ENCODE measurements at places on chromosomes 13 and 19.

- no peak for DNase-seq
These were observed 19.9 kb downstream of the DHRS12 start for GRCh38 chr13:51784097-51784496.

DNA sequence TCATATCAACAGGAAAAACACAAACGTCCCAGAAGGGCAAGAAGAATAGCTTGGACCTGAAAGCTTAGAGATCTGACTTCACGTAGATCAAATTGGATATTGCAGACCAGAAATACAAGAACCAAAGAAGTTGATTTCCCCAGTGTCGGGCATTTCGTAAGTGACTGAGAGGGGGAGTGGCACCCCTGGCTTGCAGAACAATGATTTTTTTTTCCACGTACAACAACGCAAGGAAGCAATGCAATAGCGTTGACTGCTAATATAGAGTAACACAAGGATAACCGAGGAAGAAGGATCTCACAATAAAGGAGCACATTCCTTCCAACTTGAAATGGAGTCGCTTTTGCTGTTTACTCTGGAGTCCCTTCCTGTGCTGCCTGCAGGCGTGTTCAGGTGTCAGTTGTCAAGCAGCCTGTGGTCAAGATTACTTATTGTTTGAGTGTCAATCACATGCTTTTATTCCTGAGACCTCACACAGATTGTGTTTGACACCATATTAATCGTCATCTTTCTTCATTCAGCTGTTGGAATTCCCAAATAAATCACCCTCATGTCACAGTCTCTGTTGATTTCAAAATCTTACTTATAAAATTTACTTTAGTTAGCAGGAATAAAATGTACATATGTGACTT, 139.4 kb downstream of the FREM2 start:
- DNase-seq, result no peak

DNA sequence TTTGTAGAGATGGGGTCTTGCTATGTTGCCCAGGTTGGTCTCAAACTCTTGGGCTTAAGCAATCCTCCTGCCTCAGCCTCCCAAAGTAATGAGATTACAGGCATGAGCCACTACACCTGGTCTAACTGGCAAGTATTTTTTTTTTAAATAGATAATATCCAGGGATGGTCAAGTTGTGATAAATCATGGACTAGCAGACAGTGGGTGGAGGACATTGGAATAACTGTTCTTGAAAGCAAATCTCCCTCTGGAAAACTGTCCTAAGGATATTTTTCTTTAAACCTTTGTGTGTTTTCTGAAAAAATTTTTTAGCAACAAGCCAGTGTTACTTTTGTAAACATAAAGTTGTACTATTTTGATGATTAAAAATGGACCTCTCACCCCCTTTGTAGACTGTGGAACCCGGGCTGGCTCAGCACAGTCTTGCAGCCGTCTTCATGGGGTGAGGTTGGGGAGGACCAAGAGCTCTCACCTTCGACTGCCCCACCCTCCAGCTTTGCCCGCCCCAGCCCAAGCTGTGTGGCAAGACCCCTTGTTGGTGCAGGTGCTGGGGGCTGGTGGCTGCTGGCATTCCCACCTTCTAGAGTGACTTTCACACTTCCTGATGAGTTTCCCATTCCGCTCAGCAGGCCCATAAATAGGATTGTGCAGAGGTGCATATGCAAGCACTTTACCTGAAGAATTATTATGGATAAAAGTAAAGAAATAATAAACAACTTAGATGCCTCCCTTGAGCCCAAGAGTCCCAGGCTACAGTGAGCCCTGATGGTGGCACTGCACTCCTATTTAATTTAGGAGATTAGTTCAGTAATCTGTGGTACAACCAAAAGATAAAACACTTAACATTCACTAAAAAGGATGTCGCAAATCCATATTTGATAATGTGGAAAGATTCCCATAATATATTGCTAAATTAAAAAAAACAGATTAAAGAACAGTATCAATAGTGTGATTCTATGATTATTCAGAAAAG, 107.3 kb downstream of the GADD45B start:
- DNase-seq, result no peak

- DNase-seq, result peak; percentile 37
These were observed 6.9 kb downstream of the S1PR5 start for GRCh38 chr19:10510301-10510802.

GRCh38 chr13:108087810-108088209, 127.5 kb downstream of the LIG4 start:
- no peak for DNase-seq

- DNase-seq, result no peak
These were observed 30.7 kb upstream of the F7 start for GRCh38 chr13:113074876-113075275.

- no peak for DNase-seq
These were observed 367.6 kb downstream of the DNAJC15 start for GRCh38 chr13:43391036-43391435.

DNA sequence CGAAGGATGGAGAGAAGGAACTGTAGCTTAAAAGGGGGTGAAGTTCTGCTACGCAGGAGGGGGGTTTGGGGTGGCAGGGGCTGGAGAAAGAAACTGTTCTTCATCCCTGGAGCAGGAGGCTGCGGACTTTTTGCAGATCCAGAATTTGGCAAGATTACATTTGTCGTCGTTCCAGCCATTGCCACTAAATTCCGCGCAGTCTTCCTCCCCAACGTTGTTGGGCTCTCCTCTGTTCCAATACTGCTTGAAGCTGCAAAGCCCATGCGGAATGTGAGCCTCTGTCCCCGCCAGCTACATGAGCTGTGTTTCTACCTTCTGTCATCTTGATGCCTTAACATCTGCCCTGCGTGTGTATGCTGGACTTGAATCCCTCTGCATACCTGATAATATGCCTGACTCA, 4.3 kb downstream of the CD209 start:
- DNase-seq, result no peak

- DNase-seq, result no peak
These were observed 7.2 kb downstream of the GPX4 start for GRCh38 chr19:1110809-1111640.

DNA sequence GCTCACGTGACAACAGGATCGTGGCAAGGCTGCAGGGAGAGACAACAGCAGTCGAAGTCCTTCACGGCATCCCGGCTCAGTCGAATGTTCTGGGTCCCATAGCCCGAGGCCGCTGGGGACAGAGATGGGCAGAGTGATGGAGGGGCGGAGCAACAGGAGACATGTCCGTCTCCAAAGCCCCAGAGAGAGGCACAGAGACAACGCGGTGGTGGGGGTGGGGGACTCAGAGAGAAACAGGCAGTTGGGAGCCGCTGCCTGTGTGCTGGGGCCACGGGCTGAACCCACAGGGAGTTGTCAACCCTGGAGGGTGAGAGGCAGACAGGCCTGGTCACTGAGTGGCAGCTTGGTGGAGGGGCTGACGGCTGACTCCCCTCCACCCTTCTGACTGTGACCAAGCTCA, 20.4 kb downstream of the NOSIP start:
- no peak for DNase-seq

- no peak for DNase-seq
These were observed 133.9 kb upstream of the GJB6 start for GRCh38 chr13:20366056-20366455.

DNA sequence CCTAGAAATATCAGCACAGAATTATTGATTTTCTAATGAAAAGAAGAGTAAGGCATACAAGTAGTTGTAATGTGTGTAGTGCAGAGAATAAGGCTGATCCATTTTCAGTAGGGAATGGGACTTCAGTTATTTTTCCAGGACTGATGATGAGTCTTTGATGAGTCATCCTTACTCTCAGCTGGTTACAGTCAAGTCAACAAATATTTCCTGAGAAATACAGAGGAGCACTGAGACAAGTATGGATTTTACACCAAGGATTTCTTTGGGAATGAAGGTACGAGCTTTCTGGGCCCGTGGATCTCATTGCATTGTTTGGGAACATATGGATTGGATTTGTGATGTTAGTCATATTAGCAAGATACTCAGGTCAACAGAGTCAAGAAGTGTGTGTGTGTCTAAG, 502.7 kb downstream of the FGF9 start:
- DNase-seq, result no peak

- DNase-seq, result no peak
These were observed 317.2 kb downstream of the OXGR1 start for GRCh38 chr13:96677029-96677428.

DNA sequence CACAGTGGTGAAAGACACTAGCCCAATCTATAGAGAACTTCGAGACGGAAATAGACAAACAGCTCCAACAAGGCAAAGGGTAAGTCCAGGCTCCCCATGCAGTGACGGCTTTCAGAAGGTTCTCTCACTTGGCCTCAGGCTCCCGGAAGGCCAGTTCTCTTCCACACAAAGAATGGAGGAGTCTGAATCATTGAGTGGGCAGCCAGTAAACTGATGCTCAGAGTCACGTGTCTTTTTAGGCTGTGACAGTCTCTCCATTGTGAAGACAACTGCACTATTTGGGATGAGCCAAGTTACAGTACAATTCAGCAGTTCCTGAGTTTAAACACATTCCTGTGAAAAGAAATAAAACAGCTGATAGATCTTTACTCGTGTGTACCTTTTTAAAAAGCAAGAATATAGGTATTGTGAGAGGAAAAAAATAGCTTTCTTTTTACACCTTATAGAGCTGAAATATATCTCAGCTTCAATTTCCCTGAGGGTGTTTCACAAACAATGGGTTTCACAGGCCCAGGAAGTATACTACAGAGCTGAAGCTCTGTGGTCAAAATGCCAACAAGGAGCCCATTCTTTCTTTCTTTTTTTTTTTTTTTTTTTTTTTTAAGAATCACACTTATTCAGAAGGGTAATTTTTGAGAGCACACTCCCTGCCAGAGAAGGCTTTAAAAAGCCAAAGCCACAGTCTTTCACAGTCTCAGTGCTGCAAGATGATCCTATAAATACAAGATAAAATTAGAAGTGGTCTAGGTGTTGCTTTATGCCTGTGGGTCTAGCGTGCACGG, 135.1 kb downstream of the FREM2 start:
- no peak for DNase-seq

DNA sequence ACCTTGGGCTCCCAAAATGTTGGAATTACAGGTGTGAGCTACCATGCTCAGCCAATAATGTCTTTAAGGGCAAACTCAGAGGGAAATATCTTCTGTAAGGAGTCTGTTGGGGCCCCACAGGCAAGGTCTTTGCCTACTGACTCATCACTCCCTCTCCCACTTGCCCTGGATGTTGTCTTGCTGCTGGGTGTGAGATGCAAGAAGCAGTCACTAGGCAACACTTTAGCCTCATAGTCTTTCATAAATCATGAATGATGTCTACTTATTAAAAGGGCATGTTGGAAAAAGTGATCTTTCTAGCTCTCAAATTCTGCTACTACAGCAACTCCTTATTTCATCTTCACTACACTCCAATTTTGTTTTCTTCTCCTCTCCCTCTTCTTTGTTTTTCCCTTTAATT, 34.6 kb upstream of the SLC10A2 start:
- DNase-seq, result no peak

DNA sequence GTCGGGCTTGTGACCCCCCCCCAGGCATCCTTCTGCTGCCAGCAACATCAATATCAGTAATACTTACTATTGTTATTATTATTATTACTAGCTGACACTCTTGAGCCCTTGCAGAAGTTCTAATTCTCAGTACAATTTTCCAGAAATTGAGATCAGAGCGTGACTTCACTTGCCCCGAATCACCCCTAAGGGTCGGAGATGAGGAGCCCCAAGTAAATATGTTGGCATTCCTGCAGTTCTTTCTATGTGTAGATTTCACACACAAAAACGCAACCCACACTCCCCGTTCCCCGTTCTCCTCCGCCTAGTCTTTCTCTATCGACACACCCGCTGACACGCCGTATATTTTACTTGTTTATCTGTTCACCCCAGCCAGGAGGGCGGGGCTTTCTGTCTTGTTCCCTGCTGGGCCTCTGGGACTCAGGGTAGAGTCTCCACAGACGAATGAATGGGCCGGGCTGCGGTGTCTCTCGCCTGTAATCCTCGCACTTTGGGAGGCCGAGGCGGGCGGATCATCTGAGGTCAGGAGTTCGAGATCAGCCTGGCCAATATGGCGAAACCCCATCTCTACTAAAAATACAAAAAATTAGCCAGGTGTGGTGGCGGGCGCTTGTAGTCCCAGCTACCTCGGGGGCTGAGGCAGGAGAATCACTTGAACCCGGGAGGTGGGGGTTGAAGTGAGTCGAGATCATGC, 14.7 kb downstream of the TLE5 start:
- DNase-seq, result peak; percentile 52

GRCh38 chr13:99383946-99384345, 76.7 kb upstream of the GPR183 start:
- DNase-seq, result no peak

GRCh38 chr19:19006213-19006612, 27.1 kb downstream of the SUGP2 start:
- DNase-seq, result no peak

DNA sequence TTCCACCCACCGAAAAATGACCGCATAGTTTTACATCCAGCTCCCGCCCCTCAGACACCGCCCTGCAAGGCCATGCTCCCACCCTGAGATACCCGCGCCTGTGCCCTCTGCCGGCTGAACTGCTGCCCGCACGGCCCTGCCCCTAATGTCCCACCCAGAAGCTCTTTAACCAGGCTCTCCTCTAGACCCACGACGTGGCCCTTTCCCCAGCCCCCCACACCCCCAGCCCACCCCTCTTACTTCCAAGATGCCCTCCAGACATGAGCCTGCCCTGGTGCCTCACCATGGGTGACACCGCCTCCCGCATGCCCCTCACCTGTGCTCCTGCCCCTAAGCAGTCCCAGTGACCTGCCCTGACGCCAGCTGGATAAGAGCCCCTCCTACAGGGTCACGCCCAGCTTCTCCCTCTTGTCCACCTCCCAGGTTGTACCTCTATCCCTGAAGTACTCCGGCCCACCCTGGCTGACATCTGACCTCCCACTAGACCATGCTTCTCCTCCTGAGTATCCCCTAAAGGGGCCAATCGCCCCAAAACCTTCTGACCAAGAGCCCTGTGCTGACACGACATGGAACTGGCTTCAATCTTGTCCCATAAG, 51.2 kb downstream of the COLGALT1 start:
- no peak for DNase-seq

- no peak for DNase-seq
These were observed 101.3 kb downstream of the B3GLCT start for GRCh38 chr13:31301119-31301518.

DNA sequence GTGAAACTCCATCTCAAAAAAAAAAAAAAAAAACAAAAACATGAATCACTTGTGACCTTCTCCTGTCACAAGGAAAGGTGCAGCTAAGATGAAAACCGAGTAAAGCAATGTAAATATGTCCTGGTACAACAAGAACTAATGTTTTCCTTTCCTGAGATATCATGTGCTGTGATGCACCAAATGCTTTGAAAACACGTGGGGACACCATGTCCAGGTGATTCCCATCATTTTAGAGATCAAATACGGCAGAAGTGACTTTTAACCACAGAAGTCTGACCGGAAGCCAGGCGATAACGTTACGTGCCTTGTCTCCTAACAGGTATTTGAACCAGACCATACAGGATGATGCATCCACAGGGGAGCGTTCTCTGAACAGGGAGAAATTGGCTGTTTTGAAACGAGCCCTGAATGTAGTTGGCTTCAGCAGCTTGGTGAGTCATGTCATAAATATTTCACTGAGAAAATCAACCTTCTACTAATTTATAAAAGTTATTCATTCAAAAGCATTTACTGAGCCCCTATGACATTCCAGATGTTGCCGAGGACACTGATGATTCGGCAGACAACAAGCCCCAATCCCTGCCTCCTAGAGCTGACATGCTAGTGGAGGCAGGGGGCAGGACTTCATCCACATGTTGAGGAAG, 328.1 kb downstream of the MYO16 start:
- no peak for DNase-seq

Measured in stimulated activated CD4-positive, alpha-beta T cell treated with anti-CD3 and anti-CD28 coated beads, Interleukin-4, amount 100 ng/mL, for 4 hours (primary cell).